ENCODE measurements at places on chromosomes 3 and 15.

DNA sequence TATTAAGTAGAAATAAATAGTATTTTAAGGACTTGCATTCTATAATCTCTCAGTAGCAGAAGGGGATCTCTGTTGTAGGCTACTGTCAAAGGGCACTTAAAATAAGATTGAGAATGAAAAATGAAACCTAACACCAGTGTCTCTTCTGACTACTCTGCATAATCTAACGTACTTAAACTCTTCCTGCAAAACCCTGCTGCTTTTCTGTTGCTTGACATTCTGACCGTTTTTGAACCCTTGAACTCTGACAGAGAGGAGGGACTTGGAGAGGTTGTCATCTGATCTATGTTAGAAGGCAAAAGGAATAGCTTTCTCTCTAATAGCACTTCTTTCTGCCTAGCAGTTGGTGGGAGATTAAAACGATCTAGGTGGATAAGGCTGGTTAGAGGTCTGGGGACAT, 204.6 kb downstream of the ZIC1 start:
- no peak for DNase-seq

- DNase-seq = peak; percentile 31
These were observed 39.8 kb downstream of the PXYLP1 start for GRCh38 chr3:141271279-141272030.

GRCh38 chr3:8413337-8413926, 88.2 kb upstream of the LMCD1 start:
- DNase-seq = no peak

DNA sequence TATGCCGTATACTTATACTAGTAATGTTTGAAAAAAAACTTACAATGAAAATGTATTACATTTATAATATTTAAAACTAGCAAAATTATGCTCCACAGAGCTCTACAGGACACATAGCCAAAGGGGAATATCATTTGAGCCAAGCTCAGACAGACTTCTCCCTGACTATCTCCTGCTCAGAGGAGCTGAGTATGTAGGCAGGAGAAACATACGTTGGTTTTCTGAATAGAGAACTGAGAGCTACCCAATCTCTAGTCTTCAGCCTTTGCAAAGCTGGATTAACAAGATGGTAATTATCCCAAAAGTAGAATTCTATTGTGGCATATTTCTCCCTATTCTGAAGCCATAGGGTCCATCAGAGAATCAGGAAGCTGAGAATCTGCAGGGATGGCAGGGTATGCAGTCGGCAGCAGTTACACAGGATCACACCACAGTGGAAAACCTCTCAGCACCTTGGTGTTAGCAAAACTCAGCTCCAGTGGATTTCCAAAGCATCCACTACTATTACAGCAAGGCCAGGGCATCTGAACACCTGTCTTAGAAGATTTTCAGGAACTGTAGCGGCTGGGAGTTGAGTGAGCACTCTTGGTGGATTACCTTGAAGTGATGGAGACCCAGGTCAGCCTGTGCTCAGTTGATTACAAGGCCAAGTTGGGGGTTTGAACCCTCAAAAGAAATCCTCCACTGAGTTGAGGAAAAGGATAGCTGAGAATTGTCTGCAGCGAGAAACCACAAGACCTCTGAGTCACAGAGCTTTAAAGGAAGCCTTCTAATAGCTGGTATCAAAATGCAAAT, 30.1 kb downstream of the GPR15 start:
- no peak for DNase-seq

- DNase-seq = no peak
These were observed 38.6 kb upstream of the SPSB4 start for GRCh38 chr3:141012571-141012970.

Data from NCI-H1694 treated with DMSO at 0.1 percent for 48 hours (cell line).